T-helper 2 cell treated with Interferon-gamma antibody and Interleukin-4, amounts not matched to agents 5 μg/mL and 100 μg/mL, for 36 hours (primary cell): ENCODE measurements at places on chromosomes 1 and 21.

DNA sequence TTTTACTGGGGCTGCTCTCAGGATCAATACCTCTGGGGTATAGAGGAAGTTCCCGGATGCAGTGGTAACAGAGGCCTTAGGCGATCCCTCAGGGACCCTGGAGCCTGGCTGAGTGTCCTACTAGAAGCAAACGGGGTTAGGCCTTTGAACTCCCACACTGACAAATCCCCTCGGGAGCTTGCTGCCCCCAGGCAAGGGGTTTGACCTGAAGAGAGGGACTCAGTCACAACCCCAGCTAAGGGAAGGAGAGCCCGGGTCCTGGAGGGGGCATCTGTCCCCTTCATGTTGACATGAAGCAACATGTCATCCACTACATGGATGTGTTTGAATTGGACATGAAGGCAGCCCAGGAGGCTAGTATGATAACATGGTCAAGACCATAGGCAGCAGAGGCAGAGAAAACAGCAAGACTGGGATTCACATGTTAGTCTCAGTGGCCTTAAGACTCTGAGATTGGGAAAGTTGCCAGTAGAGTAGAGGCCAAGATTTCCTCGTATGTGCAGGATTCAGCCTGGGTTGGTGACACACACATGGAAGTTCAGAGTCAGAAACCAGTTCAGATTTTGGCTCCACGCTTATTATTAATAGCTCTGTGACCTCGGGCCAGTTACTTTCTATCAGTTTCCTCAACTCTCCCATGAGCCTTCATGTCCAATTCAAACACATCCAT lies 101.5 kb downstream of the KCNN3 start:
- DNase-seq, result no peak

DNA sequence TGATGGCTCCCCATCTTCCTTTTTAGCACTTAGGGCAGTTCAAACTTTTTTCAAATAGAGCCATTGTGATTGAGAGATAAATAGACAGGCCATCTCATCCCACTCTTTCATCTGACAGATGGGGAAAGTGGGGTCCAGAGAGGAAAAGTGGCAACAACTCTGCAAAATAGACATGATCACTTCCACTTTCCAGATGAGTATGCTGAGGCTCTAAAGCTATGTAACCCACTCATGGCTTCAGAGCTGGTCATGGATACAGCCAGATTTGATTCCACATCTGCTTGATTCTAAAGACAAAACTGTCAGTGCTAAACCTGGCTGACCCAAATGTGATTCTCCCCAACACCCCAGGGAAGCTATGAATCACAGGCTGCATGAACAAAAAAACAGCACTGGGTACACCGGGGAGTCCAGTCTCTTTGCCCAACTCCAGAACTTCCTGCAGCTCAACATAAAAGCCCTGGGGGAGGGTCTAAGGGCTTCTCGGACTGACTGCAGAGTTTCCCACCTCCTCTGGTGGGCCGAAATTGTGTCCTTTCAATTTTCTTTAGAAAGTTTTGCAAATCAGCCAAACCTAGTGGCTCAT lies 59.3 kb downstream of the PLPP3 start:
- DNase-seq, result no peak

- DNase-seq, result no peak
Observed at GRCh38 chr1:224219011-224219611, 36.1 kb downstream of the DEGS1 start.

- no peak for DNase-seq
Observed at GRCh38 chr1:6385488-6386191, 7.9 kb downstream of the ACOT7 start.

- no peak for DNase-seq
Observed at GRCh38 chr1:199150756-199151155, 511.9 kb downstream of the PTPRC start.

- no peak for DNase-seq
Observed at GRCh38 chr1:167332503-167332902, 111.8 kb downstream of the POU2F1 start.

DNA sequence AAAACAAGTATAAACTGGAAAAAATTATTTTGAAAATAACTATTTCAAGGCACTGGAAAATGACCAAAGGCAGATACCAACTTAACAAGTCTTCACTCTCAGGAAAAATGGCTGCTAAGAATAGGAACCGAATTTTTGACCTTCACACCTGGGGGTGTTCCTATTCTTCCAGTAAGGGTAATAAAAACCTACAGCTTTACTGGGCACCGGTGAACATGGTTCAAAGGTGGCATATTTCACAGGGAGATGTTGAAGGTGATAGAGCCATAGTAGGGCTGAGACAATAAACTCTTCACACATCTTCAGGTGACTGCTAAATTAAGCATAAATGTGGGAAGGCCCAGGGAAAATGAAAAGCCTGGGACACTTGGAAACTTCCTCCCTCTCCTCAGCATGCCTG lies 65.4 kb upstream of the IFFO2 start:
- no peak for DNase-seq

DNA sequence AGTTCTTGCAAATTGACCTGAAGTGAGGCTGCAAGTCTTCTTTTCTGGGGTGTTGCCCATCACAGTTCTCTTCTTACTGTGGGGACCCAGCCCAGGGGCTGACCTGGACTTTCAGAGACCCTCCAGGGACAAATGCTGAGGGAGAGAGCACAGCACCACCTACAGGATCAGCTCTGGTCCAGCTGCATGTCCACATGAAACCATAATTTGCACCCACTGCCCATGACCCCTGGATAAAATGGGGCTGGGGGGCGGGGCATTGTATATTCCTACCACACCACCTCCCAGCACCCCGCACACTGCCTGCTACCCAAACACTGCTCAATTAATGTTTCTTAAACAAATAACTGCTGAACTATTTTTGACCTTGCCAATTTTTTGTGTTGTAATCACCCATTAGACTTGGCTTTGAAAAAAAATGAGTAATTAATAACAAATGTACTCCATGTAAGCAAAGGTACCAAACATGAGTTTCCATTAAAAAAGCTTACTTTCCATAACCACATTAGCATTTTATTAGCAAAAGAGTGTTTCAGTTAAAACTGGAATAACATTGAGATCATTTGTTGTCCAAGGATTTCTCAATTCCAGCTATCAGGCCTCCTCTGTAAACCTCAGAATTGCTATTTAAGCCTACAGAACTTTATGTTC lies 168.0 kb upstream of the RAB4A start:
- DNase-seq, result no peak

DNA sequence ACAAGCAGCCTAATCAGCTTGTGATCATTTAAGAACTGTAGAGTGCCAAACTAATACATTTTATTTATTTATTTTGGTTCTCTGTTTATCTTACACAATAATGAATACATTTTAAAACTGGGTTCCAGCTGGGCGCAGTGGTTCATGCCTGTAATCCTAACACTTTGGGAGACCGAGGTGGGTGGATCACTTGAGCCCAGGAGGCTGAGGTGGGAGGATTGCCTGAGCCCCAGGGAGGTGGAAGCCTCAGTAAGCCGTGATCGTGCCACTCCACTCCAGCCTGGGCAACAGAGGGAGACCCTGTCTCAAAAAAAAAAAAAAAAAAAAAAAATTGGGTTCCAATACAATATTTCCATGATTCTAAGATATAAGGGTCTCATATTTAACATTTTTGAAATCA lies 9.2 kb downstream of the FBXO28 start:
- DNase-seq, result no peak

DNA sequence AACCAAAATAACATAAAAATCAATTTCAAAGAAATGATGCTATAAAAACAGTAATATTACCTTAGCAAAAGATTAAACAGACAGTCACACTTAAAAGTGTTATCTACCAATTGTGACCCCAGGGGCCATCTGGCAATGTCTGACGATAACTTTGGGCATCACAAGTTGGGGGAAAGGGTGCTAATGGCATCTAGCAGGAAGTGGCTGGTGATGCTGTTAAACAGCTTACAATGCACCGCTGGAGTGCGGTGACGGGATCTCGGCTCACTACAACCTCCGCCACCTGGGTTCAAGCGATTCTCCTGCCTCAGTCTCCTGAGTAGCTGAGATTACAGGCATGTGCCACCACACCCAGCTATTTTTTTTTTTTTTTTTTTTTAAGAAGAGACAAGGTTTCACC lies 27.6 kb downstream of the NUP133 start:
- DNase-seq, result no peak

DNA sequence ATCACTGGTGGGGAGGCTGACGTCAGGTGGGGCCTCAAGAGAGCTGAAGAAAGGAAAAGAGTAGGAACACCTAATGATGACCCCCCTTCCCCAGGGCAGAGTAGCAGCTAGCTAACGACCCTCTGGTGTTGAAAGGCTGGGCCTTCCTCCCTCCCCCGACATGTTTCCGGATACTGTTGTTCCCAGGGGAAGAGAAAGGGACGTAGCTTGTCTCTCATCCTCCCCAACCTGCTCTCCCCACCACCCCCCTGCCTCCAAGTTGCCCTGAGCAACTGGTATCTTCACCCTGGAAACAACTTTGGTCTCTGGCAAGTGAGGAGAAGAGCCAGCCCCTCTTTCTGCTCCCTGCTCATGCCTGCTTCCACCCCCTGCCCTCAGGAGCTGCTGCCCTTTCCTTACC lies 2.4 kb downstream of the SEMA6C start:
- no peak for DNase-seq

- DNase-seq, result no peak
Observed at GRCh38 chr1:170471398-170472053, 60.4 kb upstream of the GORAB start.
